ENCODE measurements at places on chromosomes 5 and 9.

DNA sequence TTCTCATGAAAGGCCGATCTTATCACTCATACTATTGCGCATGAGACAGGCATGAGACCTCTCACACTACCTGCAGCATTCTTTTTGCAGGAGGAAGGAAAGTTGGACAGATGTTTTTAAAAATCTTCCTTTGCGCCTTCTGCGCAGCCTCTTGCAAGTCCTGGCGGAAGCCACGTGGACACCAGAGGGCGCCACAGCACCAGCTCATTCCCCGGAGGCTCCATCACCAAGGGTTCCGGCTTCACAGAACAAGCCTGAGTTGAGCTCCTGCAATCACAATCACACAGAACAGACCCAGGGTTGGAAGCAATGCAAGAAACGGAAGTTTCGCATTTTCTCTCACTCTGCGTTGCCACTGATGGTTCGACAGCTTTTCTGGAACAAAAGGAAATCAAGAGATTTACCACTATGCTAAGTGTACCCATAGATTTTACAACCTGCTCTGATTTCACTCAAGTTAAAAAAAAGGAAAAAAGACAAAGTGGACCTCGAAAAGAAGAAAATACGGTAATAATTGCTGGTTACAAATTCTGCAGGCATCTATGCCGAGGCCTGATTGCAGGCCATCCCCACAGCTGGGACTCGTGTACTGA, 304.7 kb upstream of the MSX2 start:
- H3K4me1 ChIP-seq = no peaks in the 10 kb centered on the region
- H3K4me3 ChIP-seq = no peak overlapping the region
- H3K36me3 ChIP-seq = no peaks in the 10 kb centered on the region
- DNase-seq = peak; percentile 88

- DNase-seq = no peak
- peaks cover 6% of the 10 kb centered on the region for H3K36me3 ChIP-seq
- H3K27ac ChIP-seq = peak overlapping the region; percentile 58
- H3K27me3 ChIP-seq = no peaks in the 10 kb centered on the region
- no peak overlapping the region for H3K4me3 ChIP-seq
- peaks cover 62% of the 10 kb centered on the region for H3K4me1 ChIP-seq
Measured at GRCh38 chr9:95104980-95105379, 212.5 kb downstream of the FANCC start.

DNA sequence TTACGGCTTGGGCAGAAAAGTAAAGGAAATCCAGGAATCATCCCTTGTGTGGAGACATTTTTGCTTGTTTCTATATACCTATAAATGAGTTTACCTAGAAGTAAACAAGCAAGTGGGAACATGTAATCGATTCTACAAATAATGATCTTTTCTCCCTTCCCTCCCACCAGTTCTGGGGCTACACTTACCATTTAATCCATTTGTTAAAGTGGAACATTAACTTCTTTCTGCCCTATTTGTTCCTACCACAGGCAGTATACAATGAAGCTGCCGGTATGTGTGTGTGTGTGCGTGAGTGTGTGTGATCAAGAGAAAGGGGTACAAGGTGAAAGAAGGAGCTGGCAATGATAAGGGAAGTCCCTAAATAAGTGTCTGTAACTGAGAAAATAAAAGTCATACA, 26.4 kb upstream of the ELL2 start:
- DNase-seq = no peak
- H3K4me3 ChIP-seq = no peak overlapping the region
- peaks cover 46% of the 10 kb centered on the region for H3K4me1 ChIP-seq
- H3K36me3 ChIP-seq = no peaks in the 10 kb centered on the region
- peak overlapping the region; percentile 75 for H3K27ac ChIP-seq

DNA sequence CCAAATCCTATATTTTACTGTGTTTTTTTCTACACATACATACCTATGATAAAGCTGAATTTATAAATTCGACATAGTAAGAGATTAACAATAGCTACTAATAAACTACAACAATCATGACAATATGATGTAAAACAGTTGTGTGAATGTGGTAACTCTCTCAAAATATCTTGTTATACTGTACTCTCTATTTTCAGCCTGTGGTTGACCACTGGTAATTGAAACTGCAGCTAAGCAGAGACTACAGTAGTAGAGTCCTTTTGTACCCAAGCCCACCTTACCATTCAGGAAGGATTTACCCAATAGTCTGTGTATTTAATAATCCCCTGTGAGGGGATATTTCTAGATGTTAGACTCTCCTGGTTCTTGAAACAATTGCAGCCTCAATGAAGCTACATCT, 86.7 kb downstream of the FAM114A2 start:
- H3K27ac ChIP-seq = no peak overlapping the region
- no peaks in the 10 kb centered on the region for H3K27me3 ChIP-seq
- no peaks in the 10 kb centered on the region for H3K36me3 ChIP-seq
- no peak for DNase-seq
- no peaks in the 10 kb centered on the region for H3K4me1 ChIP-seq

GRCh38 chr9:114850871-114851270, 45.0 kb upstream of the TNFSF15 start:
- no peaks in the 10 kb centered on the region for H3K36me3 ChIP-seq
- no peak for DNase-seq
- no peak overlapping the region for H3K27ac ChIP-seq
- H3K4me1 ChIP-seq = no peaks in the 10 kb centered on the region

DNA sequence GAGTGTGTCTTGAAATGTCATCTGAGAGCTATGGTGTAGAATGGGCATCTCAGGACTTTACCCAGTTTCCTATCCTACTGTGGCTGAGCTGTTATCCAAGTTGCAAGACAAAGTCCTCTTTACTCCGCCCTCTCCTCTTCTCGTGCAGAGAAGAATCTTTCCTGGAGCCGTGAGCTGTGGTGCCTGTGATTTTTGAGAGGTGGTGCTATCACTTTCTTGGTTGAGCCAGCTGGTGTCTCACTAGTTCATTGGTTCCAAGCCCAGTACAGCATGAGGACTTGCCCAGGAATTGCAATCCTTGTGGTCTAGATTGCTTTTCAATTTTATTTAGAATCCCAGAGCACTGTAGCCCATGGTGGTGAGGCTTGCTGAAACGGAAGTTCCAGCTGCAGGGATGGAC, 2300.3 kb downstream of the MAT2B start:
- H3K36me3 ChIP-seq = no peaks in the 10 kb centered on the region
- DNase-seq = no peak
- no peaks in the 10 kb centered on the region for H3K27me3 ChIP-seq
- no peaks in the 10 kb centered on the region for H3K4me1 ChIP-seq

DNA sequence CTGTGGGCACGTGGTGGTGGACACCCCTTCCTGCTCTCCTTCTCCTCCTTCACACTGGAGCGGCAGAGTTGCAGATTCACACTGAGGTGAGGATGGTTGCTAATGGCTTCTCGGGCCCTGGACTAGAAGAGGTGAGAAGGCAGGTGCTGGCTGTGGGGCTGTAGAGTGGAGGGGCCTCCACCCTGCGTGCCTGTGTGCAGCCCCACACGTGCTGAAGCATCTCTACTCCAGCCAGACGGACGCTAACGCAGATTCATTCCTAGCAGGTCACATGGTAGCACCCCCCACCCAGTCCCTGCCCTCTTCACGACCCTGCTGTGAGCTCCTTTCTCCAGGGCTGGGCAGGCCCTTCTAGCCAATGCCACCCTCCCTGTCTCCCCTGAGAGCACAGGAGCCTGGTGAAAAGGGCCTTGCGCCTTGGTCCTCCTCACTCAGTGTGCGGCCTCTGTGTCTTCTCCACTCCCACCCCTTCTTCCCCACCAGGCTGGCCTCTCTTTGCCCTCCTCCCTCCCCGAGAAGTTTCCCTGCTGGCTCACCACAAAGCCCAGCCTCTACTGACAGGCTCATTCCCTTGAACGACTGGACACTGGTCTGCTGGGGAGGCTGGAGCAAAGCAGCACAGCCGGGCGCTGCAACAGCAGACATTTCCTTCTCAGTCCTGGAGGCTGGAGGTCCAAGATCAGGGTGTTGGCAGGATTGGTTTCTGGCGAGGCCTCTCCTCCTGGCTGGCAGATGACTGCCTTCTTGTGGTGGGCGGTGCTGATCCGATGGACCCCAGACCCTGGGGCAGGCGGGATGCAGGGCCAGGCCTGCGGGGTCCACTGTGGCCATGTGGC, 14.2 kb downstream of the CACNA1B start:
- no peak for DNase-seq
- H3K36me3 ChIP-seq = no peaks in the 10 kb centered on the region
- no peak overlapping the region for H3K4me3 ChIP-seq

- DNase-seq = no peak
- H3K4me3 ChIP-seq = no peak overlapping the region
- H3K36me3 ChIP-seq = no peaks in the 10 kb centered on the region
- no peaks in the 10 kb centered on the region for H3K4me1 ChIP-seq
- no peak overlapping the region for H3K27ac ChIP-seq
Measured at GRCh38 chr9:74821636-74822035, 66.1 kb downstream of the TRPM6 start.

- H3K36me3 ChIP-seq = no peaks in the 10 kb centered on the region
- no peak overlapping the region for H3K4me3 ChIP-seq
- H3K4me1 ChIP-seq = peaks cover 17% of the 10 kb centered on the region
- no peak for DNase-seq
- H3K27me3 ChIP-seq = no peaks in the 10 kb centered on the region
Measured at GRCh38 chr5:151087486-151087885, 6.7 kb upstream of the TNIP1 start.

DNA sequence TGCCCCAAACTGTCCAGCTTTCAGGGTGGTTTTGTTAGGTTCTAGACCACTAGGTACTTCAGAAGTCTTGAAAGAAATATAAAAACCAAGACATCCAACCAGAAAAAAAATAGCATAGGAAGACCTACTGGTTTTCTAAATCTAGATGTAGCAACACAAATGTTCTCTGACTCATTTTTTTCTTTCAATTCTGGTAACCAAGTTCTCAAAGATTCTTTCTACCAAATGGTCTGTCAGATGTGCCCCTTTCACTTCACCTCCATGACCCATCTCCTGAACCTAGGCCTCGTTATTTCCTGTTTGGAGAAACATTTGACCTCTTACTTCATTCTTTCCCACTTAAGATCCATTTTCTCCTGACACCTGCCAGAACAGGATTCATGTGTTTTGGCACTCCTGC, 355.3 kb downstream of the KIAA0825 start:
- H3K27ac ChIP-seq = no peak overlapping the region
- no peak overlapping the region for H3K4me3 ChIP-seq
- no peaks in the 10 kb centered on the region for H3K27me3 ChIP-seq
- H3K4me1 ChIP-seq = no peaks in the 10 kb centered on the region
- no peak for DNase-seq
- no peaks in the 10 kb centered on the region for H3K36me3 ChIP-seq

- no peaks in the 10 kb centered on the region for H3K36me3 ChIP-seq
- peak overlapping the region; percentile 83 for H3K27ac ChIP-seq
Measured at GRCh38 chr9:98997604-98998003, 53.9 kb downstream of the COL15A1 start.

- H3K36me3 ChIP-seq = no peaks in the 10 kb centered on the region
- peaks cover 7% of the 10 kb centered on the region for H3K4me1 ChIP-seq
- peak; percentile 47 for DNase-seq
- no peak overlapping the region for H3K4me3 ChIP-seq
- H3K27me3 ChIP-seq = no peaks in the 10 kb centered on the region
Measured at GRCh38 chr5:149320791-149321330, 24.4 kb upstream of the GRPEL2 start.

DNA sequence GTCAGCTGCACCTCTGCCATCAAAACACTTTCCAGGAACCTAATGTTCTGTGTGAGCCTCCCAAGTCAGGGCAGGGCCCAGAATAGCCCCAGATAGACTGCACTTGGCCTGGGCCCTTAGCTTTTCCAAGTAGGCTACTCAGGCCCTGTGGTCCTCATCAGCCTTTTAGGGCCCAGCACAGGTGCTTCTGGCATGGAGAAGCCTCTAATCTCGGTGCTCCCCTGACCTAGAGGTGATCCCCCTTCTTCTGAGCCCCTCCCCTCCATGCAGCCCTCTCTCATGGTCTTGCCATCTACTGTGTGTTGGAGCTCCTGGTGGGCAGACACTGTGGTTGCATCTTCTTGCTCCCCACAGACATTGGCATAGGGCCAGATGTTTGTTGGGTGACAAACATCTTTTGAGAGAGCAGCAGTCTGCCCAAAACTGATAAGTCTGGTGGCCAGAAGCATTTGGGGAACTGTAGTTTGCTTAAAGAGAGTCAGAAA, 28.1 kb downstream of the FRMPD1 start:
- H3K27me3 ChIP-seq = no peaks in the 10 kb centered on the region
- H3K4me1 ChIP-seq = no peaks in the 10 kb centered on the region
- H3K27ac ChIP-seq = no peak overlapping the region
- DNase-seq = no peak
- H3K4me3 ChIP-seq = no peak overlapping the region

DNA sequence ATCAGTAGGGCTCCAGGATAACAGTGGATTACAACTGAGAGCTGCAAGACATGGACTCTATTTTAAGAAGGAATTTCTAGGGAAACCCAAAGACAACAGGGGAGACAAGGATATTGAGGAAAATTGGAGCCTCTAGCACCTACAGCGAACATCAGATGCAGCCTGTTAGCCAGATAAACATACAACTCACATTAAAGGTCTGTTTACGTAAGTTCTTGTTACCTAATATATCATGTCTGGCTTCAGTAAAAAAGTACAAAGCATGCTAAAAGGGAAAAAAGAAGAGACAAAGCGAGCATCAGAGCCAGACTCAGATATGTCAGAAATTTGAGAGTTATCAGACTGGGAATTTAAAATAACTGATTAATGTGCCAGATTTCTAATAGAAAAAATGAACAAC, 17.2 kb downstream of the GNPDA1 start:
- H3K4me1 ChIP-seq = no peaks in the 10 kb centered on the region
- DNase-seq = no peak
- H3K27me3 ChIP-seq = no peaks in the 10 kb centered on the region
- H3K27ac ChIP-seq = no peak overlapping the region

DNA sequence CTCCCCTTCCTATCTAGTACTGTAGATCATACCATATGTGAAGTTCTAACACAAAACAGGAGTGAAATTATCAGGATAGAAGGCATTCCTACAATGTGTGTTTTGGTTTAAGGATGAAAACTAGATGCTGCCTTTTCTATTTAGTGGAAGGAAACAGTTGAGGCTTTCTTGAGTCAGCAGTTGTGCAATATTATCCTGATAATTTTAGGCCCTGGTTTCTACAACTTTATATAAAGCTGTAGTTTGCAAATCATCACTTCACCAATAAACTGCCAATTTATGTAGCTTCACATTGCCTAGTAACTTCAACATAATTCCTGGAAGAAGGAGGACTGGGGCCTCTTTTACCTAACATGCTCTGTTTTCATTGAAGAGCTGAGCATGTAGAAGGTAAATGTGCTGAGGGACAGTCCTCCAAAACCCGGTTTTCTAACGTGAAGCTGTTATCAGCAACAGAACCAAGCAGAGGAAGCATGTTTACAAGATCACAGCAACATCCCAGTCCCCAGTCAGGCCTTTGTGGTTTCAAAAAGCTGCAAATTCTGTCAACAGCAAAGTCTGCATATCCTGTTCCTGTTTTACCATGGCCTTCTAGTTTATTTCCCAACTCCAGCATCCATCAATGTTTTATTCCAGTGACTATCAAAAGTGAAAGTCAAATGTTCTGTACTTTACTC, 513.4 kb upstream of the MEF2C start:
- no peaks in the 10 kb centered on the region for H3K36me3 ChIP-seq
- no peak for DNase-seq
- H3K27me3 ChIP-seq = no peaks in the 10 kb centered on the region

GRCh38 chr5:191949-192690, 825 bp downstream of the LRRC14B start:
- peak overlapping the region; percentile 40 for H3K4me3 ChIP-seq
- no peak for DNase-seq
- peaks cover 4% of the 10 kb centered on the region for H3K27me3 ChIP-seq
- peaks cover 26% of the 10 kb centered on the region for H3K4me1 ChIP-seq
- no peak overlapping the region for H3K27ac ChIP-seq

- peaks cover 12% of the 10 kb centered on the region for H3K4me1 ChIP-seq
- no peak overlapping the region for H3K4me3 ChIP-seq
- H3K27me3 ChIP-seq = no peaks in the 10 kb centered on the region
- no peak for DNase-seq
Measured at GRCh38 chr5:173065155-173065554, 9.0 kb downstream of the CREBRF start.

Measured in tibial artery (tissue), 4 donors.